AG10803 (cell line): ENCODE measurements at places on chromosomes 1 and 21.

DNA sequence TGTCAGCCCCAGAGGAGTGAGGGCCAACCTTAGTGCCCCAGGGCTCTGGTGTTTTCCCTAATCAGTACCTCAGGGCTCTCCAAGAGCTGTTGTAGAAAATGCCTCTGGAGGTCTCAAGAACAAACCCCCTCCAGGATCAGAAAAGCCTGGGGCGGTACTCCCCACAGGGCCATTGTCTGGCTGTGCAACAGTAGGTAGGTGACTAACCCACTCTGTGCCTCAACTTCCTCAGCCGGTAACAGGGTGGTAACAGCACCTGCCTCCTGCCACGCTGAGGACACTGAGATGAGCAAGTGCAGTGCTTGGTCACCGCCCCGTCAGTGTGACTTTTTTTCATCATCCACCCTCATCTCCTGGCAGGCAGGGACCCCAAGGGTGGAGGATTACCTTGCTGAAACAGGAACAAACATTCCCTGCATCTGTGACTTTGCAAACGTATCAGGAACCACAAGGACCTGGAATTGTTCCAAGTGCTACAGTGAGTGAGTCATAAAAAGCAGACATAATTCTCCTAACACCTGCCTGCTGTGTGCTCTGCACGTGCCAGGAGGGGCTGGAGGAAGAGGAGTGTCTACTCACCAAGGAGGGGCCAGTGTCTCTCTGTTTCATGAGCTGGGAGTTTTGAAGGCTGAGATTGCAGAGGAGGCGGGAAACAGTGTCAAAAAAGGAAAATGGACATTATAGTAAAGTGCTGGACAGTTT is 440.8 kb downstream of the NPHP4 start:
- no peak for DNase-seq

GRCh38 chr1:224432672-224433040 is 1.9 kb downstream of the WDR26 start:
- peak; percentile 15 for DNase-seq

DNA sequence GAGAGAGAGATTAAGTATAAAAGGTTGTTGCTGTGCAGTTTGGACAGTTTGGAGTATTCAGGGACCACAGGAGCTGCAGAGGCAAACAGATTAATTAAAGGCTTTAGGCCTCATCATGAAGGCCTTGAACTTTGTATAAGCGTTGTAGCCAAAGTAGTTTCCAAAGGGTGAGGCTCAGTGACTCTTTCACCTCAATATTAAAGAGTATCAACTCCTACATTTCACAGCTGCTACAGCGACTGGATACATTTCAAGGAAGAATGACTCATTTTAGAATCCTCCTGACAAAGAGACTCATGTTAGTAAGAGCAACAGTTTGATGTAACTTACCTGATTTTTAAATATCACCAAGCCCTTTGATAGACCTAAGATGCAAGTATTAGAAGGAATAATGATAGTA is 355.5 kb downstream of the HLX start:
- DNase-seq = no peak

DNA sequence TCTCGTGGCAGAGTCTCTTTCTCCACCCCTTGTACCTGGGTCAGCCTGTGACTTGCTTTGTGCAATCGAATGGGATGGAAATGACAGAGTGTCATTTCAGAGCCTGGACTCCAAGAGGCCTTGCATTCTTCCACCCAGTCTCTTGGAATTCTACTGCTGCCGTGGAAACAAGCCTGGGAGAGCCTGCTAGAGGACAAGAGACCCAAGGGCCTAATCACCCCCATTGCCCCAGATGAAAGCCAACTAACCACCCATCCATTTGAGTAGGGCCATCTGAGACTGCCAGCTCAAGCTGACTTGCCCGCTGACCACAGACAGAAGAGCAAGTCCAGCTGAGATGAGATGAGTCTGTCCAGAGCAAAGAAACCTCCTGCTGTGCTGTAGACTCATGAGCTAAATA is 201.6 kb downstream of the PTPRU start:
- DNase-seq = no peak

GRCh38 chr1:172719694-172720138 is 60.8 kb downstream of the FASLG start:
- peak; percentile 48 for DNase-seq

DNA sequence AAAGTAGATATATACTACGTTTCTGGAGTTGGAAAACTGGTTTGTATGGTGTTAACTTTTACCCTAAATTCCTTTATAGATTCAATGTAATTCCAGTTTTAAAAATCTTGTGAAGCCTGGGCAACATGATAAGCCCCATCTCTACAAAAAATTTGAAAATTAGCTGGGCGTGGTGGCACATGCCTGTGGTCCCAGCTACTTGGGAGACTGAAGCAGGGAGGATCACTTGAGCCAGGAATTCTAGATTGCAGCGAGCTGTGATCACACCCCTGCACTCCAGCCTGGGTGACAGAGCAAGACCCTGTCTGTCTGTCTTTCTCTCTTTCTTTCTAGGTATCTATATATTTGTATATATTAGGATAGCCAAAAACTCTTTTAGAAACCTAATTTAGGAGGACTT is 141.9 kb downstream of the CLEC20A start:
- DNase-seq = peak; percentile 43

GRCh38 chr1:40783001-40783905 is at the start of gene KCNQ4:
Gene KCNQ4 (plus strand): TSS chr1:40783787. CDS start chr1:40784094, 307 bp downstream.
- DNase-seq = no peak

- peak; percentile 33 for DNase-seq
These were observed 96.9 kb upstream of the SLC25A33 start for GRCh38 chr1:9442278-9442846.

GRCh38 chr1:115710859-115711624 is 57.5 kb downstream of the CASQ2 start:
- no peak for DNase-seq

DNA sequence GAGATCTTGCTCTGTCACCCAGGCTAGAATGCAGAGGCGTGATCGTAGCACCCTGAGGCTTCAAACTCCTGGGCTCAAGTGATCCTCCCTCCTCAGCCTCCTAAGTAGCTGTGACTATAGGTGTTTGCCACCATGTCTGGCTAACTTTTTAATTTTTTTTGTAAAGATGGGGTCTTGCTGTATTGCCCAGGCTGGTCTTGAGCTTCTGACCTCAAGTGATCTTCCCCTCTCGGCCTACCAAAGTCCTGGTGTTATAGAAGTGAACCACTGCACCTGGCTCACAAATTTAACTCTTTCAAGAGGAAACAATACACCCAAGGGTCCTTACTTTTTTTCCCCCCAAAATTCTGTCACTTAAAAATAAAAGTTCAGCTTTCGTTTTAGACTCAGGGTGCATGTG is 62.3 kb downstream of the GALNT2 start:
- no peak for DNase-seq

DNA sequence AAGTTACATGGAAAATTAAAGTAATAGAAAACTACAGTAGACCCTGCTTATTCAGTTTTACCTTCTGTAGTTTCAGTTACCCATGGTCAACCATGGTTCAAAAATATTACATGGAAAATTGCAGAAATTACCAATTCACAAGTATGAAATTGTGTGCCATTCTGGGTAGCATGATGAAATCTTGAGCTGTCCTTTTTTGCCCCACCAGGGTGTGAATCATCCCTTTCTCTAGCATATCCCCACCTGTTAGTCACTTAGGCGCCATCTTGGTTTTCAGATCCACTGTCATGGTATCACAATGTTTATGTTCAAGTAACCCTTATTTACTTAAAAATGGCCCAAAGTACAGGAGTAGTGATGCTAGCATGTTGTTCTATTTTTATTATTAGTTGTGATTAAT is 3.5 kb upstream of the LRIF1 start:
- DNase-seq = no peak

DNA sequence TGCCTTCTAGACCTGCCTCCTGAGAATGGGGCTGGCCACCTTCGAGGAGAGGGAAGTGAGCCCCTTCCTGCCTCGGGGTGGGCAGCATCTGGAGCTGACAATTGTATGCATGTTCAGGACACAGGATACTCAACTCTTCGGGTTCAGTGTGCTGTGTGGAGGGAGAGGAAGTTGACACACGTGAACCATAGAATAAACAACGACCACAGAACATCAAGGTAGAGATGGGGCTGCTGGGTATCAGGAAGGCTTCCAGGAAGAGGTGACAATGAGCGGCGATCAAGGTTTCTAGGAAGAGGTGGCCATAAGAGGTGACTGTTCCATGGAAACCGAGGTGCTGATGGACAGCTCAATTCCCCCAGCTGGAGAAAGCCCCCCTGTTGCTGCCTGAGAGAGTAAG is 22.0 kb downstream of the UBIAD1 start:
- DNase-seq = no peak

DNA sequence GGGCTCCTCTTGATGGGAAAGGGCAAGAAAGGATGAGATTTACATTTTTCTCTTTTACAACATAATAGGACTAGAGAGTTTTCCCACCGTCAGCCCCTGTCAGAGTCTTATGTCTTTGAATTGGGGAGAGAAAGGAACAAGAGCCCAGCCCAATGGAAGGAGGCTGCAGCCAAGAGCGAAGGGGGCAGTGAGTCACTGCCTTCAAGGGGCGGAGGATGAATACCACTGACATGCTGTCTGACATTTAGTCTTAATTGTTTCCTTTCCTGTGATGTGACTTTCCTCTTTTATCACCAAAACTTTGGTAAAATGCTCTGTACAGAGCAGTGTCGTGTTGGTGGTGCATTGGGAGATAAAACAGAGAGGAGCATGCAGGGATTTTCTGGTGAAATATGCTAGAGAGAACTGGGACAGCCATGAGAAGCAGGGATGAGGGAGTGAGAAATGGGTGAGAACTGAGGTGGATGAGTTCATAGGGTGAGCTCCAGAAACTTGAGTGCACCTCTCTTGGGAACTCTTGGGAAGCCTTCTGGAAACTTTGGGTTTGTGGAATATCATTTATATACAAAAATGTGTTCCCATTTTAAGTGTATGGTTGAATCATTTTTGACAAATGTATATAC is 179.9 kb upstream of the FGGY start:
- DNase-seq = peak; percentile 53

- peak; percentile 21 for DNase-seq
These were observed 23.8 kb downstream of the EPHA10 start for GRCh38 chr1:37741130-37741529.

DNA sequence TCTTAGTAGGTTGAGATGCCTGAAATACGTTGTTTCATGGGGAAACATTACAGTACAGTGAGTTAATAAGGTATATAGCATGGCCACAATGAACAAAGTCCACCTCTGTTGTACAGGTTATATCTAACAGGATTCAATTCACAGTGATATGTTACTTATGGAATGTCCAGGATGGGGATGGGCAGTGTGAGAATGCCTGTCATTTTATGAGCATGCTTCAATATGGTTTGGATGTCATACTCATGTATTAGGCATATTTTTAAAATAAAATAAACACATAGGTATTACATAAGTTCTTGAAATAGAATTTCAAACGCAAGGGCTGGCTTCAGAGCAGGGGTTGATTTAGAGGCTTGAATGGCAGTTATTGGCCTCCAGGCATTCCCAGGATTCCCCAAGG is 6.1 kb upstream of the PHLDA3 start:
- peak; percentile 45 for DNase-seq

DNA sequence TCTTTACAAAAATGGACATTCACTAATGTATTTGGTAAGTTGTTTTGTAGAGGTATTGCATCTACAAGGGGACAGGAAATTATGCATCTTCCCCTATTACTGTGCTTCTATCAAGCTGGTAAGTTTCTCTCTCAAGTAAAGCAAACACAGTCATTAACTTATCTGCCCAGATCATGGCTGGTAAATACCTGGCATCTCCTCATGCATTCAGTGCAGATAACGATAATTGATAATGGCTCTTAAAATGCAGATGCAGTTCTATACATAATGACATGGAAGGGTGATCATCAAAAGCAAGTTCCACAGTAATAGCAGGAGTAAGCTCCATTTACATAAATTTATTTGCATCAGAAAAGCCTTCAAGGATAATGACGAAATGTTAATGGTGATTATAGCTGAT is 122.4 kb downstream of the SIPA1L2 start:
- no peak for DNase-seq

GRCh38 chr1:59831529-59831928 is 16.8 kb downstream of the HOOK1 start:
- DNase-seq = no peak

DNA sequence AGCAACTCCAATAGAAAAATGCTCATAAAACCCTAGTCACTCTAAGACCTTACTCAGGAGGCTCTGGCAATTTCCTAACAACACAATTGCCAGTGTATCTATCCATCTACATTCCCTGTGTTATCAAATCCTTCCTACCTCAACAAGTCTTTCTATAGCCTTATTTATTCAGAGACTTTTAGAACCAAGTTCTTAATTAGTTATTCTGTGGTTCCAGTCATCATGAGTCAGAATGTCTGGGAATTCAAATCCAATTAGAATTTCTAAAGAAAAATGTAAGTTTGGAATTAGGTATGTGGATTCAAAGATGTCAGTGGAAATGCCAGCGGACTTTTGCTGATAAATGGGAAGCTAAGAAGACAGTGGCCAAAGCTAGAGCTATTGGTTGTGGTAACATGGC is 302.6 kb upstream of the C1orf87 start:
- DNase-seq = no peak

DNA sequence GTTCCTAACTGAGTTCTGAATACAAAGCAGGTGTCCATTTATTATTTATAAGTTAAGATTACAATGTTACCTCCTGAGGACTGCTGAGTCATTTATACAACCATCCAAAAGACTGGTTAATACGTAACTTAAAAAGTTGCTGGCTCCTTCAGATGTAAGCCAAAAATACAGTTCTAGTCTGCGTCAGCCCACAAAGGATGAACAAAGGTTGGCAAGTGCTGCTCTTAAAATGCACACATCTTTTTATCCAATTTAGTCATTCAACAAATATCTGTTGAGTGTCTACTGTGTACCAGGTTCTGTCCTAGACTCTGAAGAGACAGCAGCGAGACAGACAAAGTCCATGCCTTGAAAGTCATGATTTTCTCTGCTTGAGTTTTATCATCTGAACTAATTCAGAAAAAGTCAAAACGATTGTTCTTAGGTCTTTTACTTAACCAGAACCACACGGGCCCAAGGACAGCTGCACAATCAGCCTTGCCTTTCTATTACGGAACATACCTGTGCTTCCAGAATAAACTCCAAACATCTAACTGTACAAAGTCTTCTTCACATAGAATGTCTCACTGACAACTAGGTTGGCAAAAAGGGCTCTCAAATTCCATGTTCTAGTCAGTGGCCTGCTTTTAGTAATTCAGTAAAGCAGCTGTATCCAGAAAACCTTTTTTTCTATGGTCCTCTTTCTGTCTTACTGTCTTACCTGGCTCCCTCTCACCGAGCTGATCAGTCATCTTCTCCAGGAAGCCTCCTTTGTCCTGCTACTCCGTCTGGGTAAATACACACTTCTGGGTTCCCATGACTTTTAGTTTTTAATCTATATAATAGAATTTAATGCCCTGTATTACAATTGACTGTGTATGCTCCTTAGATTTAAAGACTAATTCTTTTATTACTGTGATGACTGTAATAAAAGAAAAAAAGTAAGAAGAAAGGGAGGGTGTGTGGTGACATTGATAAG is 15.5 kb upstream of the CNN3 start:
- DNase-seq = no peak

DNA sequence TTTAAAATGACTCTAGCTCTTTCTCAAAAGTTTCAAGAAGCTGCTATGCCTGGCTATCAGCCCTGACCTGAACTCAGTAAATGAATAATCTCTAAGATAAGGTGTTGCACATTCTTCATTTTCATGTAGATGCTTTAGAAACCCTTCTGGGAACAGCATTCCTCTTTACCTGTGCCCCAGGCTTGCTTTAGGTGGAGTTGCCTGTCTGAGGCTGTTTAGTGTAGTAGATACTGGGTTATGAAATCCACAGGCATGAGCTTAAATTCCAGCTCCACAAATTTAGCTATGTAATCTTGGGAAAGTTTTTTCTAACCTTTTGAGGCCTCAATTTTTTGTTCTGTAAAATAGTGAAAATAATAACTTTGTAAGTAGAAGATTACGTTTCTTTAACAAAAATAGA is 41.6 kb downstream of the ATP6V1G3 start:
- DNase-seq = peak; percentile 77

GRCh38 chr1:187641463-187641862 is 812.7 kb downstream of the PLA2G4A start:
- DNase-seq = no peak
